Sigmoid colon (tissue), 7 donors: ENCODE measurements at places on chromosomes 4 and X. TPM values are rescaled to one million over a fixed set of nuclear protein-coding genes. Genes with fewer than 3 reads are reported as not detected.

DNA sequence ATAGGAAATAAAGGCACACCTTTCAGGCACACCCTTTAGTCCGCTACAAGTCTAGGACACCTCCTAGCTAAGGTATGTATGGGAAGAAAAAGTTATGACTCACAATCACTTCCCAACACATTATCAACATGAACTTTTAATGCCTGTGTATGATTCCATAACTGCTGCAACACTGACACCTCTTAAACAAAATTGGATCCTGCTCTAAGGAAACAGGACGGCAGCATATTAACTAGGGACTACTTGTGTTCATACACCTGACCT, 2.4 kb upstream of the PPP3CA start:
- H3K27me3 ChIP-seq = no peaks in the 10 kb centered on the region
- H3K4me1 ChIP-seq = no peaks in the 10 kb centered on the region
- DNase-seq = no peak

Gene MAGEA2
- polyA plus RNA-seq = not detected

GRCh38 chrX:134971926-134972325, 18.9 kb upstream of the SMIM10 start:
- no peaks in the 10 kb centered on the region for H3K27me3 ChIP-seq
- no peak for DNase-seq
- H3K4me3 ChIP-seq = no peak overlapping the region
- H3K27ac ChIP-seq = no peak overlapping the region
- no peaks in the 10 kb centered on the region for H3K4me1 ChIP-seq
- H3K36me3 ChIP-seq = no peaks in the 10 kb centered on the region

DNA sequence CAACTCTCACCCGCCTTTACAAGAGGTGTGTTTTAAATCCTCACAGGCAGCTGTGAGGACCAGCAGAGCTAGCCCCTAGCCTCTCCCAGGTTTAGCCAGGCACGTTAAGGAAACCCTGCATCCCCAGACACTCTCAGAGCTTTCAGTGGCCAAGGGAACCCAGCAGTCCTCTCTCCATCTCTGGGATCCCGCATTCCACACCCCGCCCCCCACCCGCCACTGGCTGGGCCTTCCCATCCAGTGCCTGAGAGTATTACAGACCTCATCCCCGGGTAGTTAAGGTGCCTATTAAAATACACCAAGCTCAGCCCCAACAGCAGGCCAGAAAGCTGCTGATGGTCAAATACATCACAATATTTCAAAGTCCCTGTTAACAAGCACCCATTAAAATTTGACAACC, 256.2 kb downstream of the BCOR start:
- H3K27me3 ChIP-seq = no peaks in the 10 kb centered on the region
- no peak overlapping the region for H3K4me3 ChIP-seq
- H3K4me1 ChIP-seq = no peaks in the 10 kb centered on the region
- no peak overlapping the region for H3K27ac ChIP-seq
- DNase-seq = no peak

Gene ADH1A
- not detected for polyA plus RNA-seq

Gene HNRNPH2
- 56.5 TPM for polyA plus RNA-seq

Gene RIBC1
- polyA plus RNA-seq = 0.92 TPM

Gene DOK7
- polyA plus RNA-seq = not detected

Gene PPP2R2C
- not detected for polyA plus RNA-seq

Gene SEPSECS
- 11.1 TPM for polyA plus RNA-seq

GRCh38 chr4:163534056-163534455, 39.6 kb downstream of the TMA16 start:
- H3K4me1 ChIP-seq = no peaks in the 10 kb centered on the region
- H3K4me3 ChIP-seq = no peak overlapping the region
- no peaks in the 10 kb centered on the region for H3K27me3 ChIP-seq
- H3K27ac ChIP-seq = no peak overlapping the region
- H3K36me3 ChIP-seq = peaks cover 25% of the 10 kb centered on the region
- no peak for DNase-seq

Gene CT45A6
- polyA plus RNA-seq = not detected

Gene DMP1
- not detected for polyA plus RNA-seq

DNA sequence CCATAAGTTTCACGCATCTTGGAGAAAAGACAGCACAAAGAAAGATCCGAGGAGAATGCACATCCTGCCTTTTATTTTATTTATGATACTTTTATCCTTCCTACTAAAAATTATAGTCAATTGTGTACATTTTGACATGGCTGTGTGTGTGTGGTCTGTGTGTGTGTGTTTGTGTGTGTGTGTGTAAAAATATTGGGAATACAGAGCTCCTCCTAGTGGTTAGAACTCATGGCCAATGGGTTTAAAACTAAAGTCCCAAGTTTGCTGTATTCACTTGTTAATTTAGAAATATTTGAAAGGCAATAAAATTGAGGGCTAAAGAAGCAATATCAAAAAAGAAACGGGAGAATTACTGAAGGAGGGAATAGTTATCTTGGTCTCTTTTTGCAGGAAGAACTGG, 47.5 kb downstream of the NKX6-1 start:
- no peak overlapping the region for H3K27ac ChIP-seq
- H3K4me1 ChIP-seq = no peaks in the 10 kb centered on the region
- no peaks in the 10 kb centered on the region for H3K27me3 ChIP-seq
- DNase-seq = no peak
- no peak overlapping the region for H3K4me3 ChIP-seq

DNA sequence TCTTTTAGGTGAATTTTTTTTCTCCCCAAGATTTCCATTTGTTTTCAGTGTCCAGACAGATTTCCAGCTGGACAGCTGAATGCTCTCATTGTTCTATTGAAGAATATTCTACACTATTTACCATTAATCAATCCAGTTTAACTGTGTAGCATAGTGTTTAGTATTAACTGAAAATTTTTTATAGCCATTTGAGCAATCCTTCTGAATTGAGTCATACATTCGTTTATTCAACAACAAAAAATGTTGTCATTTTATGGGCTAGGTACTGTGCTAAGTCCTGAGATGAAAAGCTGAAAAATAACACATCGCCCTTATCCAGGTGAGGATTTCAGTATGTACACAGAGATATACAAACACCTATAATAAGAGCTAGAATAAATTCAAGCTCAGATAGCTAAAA, 223.3 kb downstream of the COL25A1 start:
- H3K27me3 ChIP-seq = no peaks in the 10 kb centered on the region
- no peak overlapping the region for H3K4me3 ChIP-seq
- no peak for DNase-seq
- H3K4me1 ChIP-seq = no peaks in the 10 kb centered on the region

Gene MBNL3
- 5.8 TPM for polyA plus RNA-seq

Gene SPANXA1
- polyA plus RNA-seq = not detected

- H3K27ac ChIP-seq = peak overlapping the region; percentile 94
- no peak overlapping the region for H3K4me3 ChIP-seq
- peaks cover 64% of the 10 kb centered on the region for H3K4me1 ChIP-seq
- H3K36me3 ChIP-seq = no peaks in the 10 kb centered on the region
- H3K27me3 ChIP-seq = no peaks in the 10 kb centered on the region
- no peak for DNase-seq
Measured at GRCh38 chrX:65679071-65679540, 11.7 kb downstream of the MSN start.

Gene FAT4
- 1.3 TPM for polyA plus RNA-seq

DNA sequence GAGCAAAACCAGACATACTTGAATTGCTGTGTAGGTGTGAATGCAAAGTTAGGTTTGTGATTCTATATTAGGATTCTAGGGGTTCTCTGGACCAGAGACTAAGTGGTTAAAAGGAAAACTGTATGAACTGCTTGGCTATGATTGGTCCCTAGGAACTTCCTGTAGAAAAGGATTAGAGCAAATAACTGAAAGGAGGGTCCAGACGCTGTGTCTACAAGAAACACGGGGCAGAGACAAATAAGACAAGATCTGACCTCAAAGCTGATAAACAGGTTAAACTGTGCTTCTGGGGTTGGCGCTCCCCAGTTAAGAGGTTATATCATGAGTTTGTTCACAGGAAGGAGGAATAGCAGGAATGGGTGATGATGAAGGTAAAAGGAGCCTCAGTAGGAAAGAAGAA, 183.6 kb downstream of the MGST2 start:
- DNase-seq = no peak
- H3K27me3 ChIP-seq = no peaks in the 10 kb centered on the region
- no peak overlapping the region for H3K27ac ChIP-seq
- no peak overlapping the region for H3K4me3 ChIP-seq
- no peaks in the 10 kb centered on the region for H3K36me3 ChIP-seq

DNA sequence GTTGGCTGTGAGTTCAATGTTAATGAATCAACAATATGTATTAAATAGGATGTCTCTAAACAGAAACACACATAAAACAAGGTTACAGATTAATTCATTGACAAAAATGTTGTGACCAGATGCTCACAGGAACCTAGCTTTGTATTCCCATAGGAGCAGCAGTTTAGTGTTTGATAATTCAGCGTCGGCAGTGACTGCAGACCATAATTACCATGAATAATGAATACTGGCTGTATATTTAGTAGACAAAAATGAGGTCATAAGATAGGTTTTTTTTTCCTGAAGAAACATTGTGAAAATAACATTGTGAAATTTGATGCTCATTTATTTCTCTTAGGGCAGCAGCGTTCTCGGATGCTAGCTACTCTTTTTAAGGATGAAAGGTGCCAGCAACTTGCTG, 27.8 kb downstream of the COPS4 start:
- no peaks in the 10 kb centered on the region for H3K36me3 ChIP-seq
- no peak overlapping the region for H3K4me3 ChIP-seq
- no peak overlapping the region for H3K27ac ChIP-seq
- H3K4me1 ChIP-seq = no peaks in the 10 kb centered on the region
- H3K27me3 ChIP-seq = no peaks in the 10 kb centered on the region

Gene ARHGEF38
- 1.8 TPM for polyA plus RNA-seq
